NCI-H1930 (cell line): ENCODE measurements at places on chromosomes 5 and 9.

DNA sequence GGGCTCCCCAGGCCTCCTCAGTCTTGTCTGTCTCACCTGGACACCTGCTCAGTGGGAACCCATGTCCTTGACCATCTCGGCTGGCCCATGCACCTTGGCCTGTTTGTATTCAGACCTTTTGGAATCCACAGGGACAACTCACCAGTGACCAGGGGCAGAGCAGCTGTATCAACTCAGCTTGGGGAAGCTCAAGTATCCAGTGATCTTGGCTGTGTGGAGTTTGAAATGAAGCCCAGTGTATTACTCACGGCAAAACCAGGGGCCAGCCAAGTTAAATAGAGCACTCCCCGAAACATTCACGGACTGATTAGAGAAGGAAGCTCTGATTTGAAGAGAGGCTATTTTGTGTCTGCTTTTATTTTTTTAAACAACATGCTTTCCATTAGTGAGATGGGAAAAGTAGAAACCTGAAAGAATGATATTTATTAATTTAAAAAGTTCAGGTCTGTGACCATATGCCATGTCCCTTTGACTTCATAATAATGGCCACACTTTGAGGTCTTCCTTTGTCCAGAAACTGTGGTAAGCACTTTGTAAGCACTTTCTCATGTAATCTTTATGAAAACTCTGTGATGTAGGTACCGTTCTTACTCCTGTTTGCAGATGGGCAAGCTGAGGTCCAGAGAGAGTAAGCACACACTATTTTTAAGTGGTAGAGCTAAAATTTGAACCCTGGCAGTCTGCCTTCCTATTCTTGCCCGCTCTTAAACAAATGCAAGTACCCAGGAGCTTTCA, 656.5 kb downstream of the BNC2 start:
- no peak for DNase-seq

- DNase-seq, result no peak
Observed at GRCh38 chr5:122311497-122311960, 508 bp upstream of the SNCAIP start.

DNA sequence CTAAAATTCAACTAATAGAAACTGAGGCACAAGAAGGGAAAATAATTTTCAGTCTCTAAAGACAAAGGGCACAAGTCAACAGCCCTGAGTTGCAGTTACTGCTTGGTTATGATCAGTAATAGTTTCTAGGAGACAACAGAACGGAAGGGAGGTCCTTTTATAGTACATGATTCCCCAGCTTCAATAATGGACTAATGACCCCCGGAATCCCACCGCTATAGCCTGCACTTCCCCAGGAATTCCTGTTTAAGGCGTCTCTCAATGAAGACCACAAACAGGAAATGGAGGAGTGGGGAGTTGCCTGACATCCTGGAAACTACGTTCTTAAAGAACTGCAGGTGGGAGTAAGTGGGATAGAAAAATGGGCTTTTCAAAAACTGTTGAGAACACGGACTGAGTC, 60.6 kb downstream of the DIAPH1 start:
- no peak for DNase-seq

DNA sequence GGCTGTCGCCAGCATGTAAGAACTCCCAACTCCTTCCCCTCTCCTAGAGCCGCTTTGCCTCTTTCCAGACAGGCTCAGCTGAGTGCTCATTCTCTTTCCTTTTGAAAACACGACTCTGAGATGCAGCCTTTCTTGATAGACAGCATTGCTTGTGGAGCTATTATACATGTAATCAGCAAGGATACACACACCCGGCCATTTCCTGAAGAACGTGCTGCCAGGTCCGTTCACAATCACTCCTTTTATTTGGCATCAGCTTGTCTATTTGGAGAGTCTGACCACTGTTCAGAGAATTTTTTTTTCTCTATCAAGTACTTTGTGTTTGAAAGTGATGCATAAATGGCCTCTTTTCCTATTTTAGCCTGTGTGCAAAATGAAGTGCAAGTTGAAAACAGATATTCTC, 328.7 kb downstream of the MARCHF11 start:
- no peak for DNase-seq

GRCh38 chr9:132673355-132673754, 3.1 kb downstream of the GTF3C4 start:
- no peak for DNase-seq

DNA sequence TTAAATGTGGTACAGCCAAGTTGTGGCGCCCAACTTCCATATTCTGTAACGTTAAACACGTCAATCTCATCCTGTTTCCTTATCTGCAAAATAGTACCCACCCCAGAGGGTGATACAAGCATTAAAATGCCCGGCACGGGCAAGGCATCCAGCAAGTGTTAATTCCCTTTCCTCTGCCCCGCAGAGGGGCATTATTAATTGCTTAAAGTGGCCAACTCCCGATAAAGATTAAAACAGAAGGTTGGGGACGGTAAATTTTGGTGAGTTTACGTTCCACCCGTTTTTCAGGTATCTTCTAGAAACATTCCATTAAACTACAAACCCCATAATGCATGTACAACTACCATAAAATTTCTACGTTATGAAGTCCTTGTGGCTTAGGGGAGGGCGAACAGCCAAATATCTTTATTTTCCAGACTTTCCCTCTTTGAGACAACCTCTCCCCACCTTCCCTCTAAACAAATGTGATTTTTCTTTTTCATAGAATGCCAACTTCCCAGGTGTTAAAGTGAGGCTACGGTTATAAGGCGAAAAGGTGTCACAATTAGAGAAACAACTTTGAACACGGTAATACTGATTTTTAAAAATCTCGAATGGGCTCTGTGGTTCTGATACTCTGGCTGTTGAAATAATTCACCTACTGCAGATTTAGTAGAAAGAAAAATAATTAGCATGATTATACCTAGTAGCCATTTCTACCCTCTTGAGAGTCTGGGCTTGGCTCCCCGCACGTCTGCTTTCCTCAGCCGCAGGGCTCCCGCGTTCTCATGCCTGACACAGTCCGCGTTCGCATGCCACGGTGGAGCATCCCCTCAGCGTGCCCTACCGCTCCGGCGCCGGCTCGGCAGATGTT, 1.2 kb upstream of the GPBP1 start:
- DNase-seq, result no peak

- no peak for DNase-seq
Observed at GRCh38 chr5:135539430-135540005, 3.8 kb upstream of the NEUROG1 start.

DNA sequence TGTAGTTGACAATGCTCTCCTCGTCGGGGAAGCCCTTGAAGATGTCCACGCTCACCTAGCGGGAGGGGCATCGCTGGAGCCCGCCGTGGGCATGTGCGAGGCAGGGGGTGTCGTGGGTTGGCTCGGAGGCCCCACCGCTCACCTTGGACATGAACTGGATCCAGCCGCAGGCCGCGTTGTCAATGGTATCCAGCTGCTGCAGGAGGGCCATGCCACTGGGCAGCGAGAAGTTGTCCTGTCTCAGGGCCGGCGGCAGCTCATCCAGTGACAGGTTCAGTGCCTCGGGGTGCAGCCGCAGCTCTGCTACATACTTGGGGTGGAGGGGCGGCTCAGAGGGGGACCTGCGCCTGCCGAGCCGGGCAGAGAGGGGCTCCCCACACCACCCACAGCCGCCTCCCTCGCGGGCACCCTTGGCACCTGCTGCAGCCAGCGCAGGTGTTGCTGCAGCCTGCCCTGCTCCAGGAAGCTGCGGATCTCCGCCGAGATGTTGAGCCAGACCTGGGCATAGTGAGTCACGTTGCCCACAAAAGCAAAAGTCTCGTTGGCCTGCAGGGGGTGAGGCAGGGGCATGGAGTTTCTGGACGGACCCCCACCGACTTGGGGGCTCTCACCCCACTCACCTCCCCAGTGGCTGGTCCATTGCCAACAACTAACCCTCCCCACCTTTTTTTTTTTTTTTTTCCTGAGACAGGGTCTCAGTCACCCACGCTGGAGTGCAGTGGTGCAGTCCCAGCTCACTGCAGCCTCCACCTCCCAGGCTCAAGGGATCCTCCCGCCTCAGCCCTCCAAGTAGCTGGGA, 9.1 kb downstream of the ABCA2 start:
- DNase-seq, result no peak

DNA sequence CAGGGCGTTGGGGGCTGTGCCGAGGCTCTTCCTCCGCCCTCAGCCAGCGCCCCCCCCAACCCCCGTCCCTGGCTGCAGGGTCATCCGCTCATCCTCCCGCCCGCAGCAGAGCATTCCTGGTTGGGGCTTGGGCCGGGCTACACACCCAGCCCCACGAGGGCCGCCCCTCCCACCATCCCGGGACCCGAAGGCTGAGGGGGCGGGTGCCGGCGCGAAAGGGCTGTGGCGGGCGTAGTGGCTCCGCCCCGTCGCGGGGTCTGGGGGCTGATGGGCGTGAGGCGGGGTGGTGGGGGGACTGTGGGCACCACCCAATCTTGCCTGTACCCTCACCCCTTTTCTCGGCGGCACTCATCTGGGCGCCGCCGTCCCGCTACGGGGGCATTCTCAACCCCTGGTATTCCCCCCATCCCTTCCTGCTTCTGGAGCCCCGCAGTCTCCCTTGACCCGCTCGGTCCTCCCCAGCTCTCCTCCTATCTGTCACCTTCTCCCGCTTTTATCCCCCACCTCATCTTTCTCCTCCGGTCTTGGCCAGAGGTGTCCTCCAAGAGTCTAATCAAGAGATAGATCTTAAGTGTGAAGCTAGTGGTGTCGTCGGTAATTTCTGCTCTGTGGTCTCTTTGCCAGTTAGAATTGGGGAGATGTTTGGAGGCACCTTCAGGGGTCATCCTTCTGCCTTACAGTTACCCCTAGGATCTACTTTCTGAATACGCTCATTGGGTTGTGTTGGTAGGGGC, 1.6 kb downstream of the FER start:
- peak; percentile 30 for DNase-seq

DNA sequence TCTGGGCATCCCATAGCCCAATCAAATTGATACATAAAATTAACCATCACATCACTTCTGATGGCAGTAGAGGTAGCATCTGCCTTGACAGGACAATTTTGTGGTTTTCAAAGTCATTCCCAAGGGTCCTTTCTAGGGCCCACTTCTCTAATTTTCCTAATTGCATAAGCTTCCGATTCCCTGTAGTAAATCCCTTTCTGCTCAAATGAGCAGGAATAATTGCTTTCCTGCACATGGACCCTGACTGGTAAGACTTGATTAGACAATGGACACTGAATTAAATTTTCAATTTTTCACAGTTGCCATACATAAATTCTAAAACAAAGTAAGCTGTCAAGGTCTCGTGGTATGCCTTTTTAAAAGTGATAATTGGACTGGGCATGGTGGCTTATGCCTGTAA, 22.0 kb upstream of the IL17B start:
- no peak for DNase-seq

DNA sequence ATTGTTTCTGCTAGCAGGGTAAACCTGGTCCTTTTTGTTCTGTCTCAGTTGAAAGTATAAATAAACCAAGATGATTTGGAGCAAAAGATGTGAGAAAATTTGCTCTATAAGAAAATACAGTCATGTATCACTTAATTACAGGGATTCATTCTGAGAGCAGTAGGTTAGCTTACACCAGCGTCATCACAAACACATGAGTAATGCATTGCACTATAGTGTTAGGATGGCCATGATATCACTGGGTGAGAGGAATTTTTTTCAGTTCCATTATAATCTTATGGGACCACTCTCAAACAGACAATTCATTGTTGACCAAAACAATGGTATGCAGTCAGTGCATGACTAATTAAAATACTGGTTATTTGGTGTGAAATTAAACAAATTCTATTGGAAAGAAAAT, 430.9 kb downstream of the CHSY3 start:
- no peak for DNase-seq
